GM06990 (cell line): ENCODE measurements at places on chromosomes 4 and X.

- DNase-seq: no peak
Observed at GRCh38 chr4:57446266-57446665, 336.1 kb upstream of the IGFBP7 start.

DNA sequence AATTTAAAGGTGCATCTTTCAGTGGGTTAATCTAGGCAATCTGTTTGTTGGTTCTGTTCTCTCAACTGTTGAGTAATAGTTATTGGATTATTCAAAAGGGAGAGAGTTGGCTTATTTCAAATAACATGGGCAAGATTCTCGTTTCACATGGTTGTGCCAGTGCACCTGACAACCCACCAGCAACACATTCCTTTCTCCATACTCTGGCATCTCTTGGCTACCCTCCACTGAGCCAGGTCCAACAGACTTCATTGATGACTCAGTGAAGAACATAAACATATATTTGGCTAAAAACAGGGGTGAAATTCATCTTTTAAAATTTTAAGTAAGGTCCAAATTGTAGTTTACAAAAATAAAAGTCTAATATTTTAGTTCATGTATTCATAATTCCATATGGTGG is 967.2 kb downstream of the RPA4 start:
- no peak for DNase-seq

DNA sequence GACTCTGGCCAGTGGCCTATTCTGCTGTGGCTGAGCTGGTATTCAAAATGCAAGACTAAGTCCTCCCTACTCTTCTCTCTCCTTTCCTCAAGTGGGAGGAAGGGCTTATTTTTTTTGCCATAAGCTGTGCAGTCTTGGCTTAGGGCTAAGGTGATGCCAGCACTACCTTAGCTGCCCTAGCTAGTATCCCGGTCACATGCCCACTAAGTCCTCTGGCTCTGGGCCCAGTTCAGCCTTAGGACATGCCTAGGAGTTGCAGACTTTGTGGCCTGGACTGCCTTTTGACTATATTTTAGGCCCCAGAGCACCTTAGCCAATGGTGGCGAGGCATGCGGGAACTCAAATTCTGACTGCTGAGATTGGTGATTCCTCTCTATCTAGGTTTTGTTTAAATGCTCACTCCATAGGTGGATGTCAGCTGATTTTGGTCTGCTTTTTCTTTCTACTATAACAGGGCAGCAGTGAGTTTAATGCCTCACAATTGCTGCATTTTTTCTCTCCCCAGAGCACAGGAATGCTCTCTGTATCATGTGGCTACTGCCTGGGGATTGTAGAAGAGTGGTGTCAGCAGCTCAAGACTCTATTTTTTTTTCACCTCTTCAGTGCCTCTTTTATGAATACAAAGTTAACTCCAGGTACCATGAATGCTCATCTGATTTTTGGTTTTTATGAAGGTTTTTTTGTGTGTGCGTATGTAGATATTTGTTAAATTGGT is 472.9 kb upstream of the GRID2 start:
- DNase-seq: no peak

- no peak for DNase-seq
Observed at GRCh38 chrX:42127563-42127962, 204.2 kb upstream of the CASK start.

GRCh38 chrX:141673946-141674345 is 24.6 kb downstream of the SPANXD start:
- DNase-seq: no peak

DNA sequence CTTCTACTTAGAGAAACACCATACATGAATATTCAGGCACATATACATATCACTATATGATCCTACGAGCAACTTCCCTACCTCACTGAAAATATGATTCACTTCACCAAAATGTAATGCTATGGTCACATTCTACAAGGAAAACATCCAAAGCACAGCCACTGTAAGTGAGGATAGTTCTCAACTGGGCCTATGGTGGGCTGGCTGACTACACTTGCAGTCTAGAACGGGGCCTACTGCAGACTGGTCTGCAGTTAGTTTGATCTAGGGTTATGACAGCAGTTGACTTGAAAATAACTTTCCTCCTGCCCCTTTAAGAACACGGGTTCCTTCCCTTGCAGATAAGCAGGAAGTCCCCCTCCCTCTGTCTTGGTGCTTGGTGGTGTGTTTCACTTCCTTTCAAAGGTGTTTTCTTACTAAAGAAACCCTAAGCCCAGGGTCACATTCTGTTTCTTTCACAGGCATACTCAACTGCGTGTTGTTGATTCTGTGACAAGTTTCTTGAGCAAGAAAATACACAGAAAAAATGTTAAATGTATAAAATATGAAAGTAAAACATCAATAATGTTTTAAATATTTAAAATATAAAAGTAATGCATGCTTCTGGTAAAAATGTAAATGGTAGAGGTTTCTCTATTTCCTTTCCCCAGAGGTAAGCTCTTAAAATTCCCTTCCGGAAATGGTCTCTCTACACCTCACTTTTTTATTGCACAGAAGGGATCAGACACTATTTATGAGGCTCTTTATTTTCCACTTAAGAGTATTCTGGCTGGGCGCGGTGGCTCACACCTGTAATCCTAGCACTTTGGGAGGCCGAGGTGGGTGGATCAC is 18.0 kb upstream of the TMSB4X start:
- peak; percentile 79 for DNase-seq

GRCh38 chr4:15010038-15010585 is 7.8 kb downstream of the CPEB2 start:
- DNase-seq: no peak

DNA sequence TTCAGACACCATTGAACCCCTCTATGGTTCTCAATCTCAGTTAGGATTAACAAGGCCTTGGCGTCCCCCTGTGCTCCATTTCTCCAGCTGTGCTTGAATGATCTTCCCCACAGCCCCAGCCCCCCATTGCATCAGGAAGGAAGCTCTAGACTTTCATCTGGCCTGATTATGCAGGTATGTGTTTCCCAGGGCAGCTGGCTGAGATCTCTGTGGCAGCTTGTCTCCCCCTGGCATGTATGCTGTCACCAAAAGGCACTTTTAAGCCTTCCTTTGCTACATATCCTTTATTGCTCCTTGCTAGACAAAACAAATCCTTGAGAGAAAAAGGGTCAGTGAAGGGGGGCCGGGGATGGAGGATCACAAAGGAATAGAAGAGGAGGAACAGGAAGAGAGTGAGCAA is 1056.0 kb upstream of the SLIT2 start:
- no peak for DNase-seq

DNA sequence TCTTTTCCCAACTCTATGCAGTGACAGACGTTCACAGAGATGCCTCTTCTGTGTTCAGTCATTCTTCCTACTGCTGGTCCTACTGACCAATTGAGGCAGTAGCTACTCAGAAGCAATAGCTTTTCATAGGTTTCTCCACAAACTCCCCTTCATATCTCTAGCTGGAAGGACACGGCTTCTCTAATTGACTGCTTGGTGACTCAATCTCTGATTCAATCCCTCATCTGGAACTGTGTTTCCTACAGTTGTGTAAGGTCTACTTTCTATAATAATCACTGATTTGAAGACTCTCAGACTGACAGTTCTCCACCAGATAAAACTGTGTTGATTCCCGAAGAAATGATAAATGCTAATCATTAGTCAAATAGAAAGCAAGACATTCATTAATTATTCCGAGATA is 111.5 kb downstream of the DTHD1 start:
- no peak for DNase-seq

DNA sequence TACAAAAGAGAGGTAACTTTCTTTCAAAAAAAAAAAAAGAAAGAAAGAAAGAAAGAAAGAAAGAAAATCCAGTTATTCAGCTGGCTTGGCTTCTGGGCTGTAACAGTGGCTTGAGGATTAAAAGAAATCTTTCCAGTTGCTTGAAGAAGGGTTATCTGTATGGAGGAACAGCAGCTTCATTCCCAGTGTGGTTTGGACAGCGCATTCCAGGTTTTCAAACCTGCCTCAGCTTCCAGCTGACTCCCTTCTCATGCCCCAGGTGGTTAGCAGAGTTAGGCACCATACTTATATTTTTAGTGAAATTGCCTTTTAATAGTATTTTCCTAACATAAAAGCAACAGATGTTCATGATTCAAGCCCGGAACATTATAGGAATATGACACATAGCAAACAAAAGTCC is 48.6 kb downstream of the TMEM164 start:
- DNase-seq: no peak

DNA sequence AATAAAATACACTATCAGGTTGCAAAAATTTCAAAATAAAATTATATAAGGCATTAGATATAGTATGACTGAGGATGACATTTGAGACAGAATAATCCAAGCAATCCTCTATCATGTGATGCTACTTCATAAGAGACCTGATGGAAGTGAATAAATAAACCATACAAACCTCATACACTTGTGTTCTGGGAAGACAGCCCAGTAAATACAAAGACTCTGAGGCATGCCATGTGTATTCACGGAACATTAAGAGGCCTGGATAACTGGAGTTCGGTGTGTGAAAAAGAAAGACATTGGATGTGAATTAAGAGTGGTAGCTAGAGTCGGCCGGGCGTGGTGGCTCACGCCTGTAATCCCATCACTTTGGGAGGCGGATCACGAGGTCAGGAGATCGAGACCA is 364.2 kb downstream of the ADAM29 start:
- no peak for DNase-seq
